Activated CD8-positive, alpha-beta memory T cell treated with anti-CD3 and anti-CD28 coated beads for 24 hours (primary cell): ENCODE measurements at places on chromosomes 16 and 17.

GRCh38 chr17:49696233-49696761 lies 11.5 kb downstream of the SLC35B1 start:
- peak; percentile 82 for DNase-seq

DNA sequence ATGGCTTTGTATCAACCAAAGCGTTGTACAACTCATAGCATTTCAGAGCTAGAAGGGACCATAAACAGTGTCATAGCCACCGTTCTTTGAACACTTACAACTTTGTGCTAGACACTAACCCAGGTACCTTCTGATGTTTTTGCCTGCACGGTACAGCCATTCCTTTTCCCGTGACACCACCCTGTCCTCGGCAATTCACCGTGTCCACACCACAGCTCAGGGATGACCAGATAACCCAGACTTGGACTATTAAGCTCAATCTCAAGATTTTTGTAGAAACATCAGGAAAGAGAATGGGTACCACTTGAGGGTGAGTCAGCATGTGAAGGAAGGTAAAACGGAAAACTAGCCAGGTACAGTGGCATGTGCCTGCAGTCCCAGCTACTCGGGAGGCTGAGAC lies 9.8 kb upstream of the CBFB start:
- DNase-seq: no peak

DNA sequence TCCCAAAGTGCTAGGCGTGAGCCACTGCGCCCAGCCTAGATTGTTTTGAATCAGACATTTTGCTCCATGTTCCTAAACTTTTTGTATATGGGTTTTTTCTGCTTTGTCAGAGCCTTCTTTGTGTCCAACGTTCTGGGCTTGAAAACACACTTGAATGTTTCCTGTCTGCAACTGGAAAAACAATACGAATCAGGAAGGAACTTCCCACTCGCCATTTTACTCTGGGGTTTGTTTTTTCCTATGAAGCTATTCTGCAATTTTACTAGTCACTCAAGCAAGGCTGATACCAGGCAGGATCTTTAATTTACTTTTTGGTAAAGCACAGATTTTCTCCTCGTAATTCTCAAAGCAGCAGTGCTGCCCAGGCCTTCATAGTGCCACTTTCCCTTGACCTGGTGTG lies 31.6 kb downstream of the ARHGAP17 start:
- DNase-seq: peak; percentile 35

- DNase-seq: peak; percentile 80
Measured at GRCh38 chr17:1643293-1643998, 2.1 kb downstream of the SCARF1 start.

- DNase-seq: no peak
Measured at GRCh38 chr17:82134101-82134500, 36.1 kb upstream of the FASN start.

- no peak for DNase-seq
Measured at GRCh38 chr16:50473356-50473945, 74.7 kb upstream of the NKD1 start.
